AG08396 (cell line): ENCODE measurements at places on chromosomes 13 and 19.
A peak's percentile ranks its signal among the peaks of the same experiment; 100 is the strongest.

DNA sequence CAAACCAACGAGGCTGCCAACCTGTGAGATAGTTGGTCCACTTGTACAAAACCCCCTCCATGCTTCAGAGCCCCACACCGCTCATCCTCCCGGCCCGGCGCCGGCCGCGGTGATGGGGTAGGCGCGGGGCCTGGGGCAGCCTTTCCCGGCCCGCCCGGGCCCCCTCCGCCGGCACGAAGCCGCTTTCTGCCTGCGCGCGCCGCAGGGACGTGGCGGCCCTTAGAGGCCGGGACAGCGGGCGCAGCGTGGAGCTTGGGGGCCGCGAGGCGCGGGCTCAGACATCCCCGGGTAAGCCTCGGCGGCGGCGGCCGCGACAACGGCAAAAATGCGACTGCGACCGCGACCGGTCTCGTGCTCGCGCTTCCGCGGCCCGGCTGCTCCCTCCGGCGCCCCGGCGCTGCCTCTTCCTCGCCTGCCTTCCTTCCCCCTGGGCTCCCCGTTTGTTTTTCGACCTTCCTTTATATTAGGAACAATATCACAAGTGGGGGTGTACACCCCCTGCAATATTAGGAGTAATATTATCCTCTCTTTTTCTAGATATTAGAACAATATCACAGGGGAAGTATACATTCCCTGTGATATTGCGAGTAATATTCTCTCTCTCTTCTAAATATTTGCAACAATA is 53.9 kb upstream of the CEACAM21 start:
- no peak for DNase-seq

GRCh38 chr13:30421093-30422053 is 920 bp upstream of the UBE2L5 start:
- peak; percentile 86 for DNase-seq

- DNase-seq, result peak; percentile 66
Measured at GRCh38 chr19:48351341-48351752, 12.4 kb downstream of the TMEM143 start.

GRCh38 chr19:22519152-22519551 is 97.0 kb upstream of the ZNF98 start:
- DNase-seq, result no peak

GRCh38 chr19:30046522-30046921 is 104.5 kb downstream of the URI1 start:
- no peak for DNase-seq

DNA sequence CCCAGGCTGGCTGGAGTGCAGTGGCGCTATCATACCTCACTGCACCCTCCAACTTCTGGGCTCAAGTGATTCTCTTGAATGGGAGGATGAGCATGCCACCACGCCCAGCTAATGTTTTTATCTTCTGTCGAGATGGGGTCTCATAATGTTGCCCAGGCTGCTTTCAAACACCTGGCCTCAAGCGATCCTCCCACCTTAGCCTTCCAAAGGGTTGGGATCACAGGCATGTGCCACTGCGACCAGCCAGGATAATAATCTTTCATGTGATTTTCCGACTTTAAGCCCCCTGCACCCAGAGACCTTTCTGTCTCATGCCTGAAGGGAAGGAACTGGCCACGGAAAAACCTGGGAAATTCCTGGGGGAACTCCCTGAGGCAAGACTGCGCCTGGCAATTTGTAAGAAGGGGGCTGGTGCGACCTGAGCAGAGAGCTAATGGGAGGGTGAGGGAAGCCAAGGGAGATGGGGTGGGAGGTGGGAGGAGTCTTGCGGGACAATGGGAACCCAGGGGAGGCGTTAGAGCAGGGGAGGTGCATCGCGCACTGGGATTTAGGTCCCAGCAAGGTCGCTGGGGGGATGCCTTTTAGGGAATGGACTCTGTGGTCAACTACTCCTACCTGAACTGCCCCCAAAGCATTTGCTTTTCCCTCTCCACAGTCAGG is 1.2 kb upstream of the CCDC124 start:
- no peak for DNase-seq

GRCh38 chr19:14031719-14032480 is at the start of gene IL27RA:
IL27RA (plus strand) TSS chr19:14031762; CDS start chr19:14031873, 111 bp downstream.
- peak; percentile 67 for DNase-seq

DNA sequence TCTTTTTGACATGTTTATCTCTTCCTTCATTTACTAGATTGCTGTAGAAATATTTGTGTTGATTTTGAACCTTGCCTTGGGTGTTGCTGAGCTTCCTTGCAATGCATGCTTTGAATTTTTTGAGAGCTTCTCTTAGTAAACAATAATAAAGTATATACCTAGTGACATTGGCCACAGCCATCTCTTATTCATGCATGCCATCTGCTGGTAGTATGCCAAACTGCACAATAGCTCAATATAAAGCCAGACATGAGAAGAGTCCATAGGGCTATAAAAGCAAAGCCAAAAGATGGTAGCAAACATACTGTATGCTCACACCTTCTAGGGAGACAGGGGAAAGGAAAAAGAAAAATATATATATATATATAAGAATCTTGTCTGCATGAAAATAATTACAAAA is 18.9 kb upstream of the ZSCAN5A start:
- DNase-seq, result peak; percentile 55

- DNase-seq, result peak; percentile 62
Measured at GRCh38 chr19:54188215-54188871, 1.0 kb downstream of the MBOAT7 start.

GRCh38 chr13:56697011-56697410 is 443.7 kb upstream of the PRR20A start:
- DNase-seq, result no peak

GRCh38 chr19:1387684-1388636 is 4.3 kb downstream of the NDUFS7 start:
- no peak for DNase-seq

DNA sequence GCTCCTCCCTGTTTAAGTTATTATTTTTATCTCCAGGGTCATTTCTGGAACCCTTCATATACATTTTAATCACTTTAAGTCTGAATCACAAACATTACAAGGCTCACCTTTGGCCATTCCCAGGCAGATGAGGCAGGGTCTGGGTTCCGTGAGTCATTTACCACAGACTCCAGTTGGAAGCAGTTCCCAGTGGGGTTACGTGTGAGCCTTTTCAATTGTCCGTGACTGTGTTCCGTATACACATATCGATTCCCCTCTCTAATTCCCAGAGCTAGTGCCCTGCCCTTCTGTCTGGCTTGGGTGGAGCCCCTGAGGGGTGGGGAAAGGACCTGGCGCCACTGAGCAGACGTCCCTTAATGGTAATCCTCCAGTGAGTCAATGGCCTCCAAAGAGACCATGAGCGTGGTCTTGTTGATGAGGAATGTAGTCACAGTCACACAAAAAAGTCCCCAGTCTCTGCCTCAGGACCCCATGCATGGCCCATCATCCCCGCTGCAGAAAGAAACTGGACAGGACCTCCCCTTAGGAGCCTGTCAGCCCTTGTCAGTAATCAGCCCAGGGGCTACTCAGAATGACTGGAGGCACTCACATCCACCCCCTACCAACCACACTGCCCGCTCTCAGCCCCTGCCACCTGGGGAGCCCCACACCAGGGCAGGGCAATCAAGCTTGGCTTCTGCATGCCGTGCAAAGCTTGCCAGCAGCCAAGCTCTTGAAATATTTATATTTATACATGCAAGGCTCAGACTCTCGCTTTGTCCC is 144.4 kb downstream of the ZIC5 start:
- no peak for DNase-seq

- peak; percentile 79 for DNase-seq
Measured at GRCh38 chr19:19259741-19260140, 13.4 kb downstream of the TM6SF2 start.

DNA sequence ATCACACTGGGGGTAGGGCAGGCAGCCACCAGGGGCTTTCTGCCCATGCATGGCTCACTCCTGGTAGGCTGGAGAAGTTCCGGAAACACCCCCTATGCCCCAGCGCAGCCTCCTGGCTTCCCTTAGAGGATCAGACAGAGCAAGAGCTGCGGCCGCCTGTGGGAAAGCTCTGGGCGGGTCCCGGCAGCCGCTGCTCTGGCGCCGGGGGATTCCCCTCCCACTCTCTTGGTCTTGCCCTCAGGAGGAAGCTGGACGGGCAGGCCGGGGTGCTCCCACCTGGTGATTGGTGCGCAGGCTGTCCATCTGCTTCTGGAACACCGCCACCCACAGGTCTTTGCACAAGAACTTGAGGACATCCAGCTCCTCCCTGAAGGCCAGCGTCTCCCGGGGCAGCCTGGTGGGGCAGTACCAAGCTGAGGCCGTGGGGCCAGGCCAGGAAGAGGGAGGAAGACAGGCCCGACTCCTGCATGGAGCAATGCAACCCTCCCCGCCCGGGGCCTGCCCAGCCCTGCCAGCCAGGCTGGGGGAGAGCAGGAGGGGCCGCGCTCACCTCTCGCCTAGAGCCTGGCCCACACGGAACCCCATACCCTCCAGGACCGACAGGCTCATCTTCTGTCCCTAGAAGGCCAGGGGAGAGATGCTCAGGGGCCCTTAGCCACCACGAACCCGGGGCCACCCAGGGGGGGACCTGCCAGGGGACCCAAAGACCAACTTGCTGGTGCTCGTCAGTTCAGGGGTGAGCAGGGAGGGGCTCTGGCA is 4.0 kb upstream of the NKPD1 start:
- no peak for DNase-seq

DNA sequence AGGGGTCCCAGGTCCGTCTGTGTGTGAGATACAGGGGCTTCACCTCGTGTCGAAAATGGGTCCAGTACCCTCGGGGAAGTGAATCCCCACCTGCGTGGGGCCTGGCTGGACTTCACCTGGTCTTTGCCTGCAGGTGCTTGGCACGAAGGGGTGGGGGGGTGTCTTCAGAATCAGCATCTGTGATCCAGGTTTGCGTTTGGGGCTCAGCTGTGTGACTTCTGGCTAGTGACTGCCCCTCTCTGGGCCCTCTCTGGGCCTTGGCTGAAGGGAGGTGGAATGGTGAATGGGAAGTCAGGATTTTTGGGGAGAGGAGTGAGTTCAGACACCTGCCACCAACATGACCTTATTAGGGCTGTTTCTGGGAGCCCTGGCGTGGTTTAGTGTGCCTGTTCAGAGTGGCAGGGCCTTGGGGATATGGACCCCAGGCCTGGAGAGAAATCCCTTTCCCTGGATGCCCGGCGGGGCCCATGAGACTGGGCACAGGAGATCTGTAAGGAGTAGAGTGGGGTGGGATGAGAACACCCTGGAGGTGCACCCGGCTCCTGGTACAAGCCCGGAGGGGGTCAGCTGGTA is 2.7 kb downstream of the CELF5 start:
- peak; percentile 26 for DNase-seq

DNA sequence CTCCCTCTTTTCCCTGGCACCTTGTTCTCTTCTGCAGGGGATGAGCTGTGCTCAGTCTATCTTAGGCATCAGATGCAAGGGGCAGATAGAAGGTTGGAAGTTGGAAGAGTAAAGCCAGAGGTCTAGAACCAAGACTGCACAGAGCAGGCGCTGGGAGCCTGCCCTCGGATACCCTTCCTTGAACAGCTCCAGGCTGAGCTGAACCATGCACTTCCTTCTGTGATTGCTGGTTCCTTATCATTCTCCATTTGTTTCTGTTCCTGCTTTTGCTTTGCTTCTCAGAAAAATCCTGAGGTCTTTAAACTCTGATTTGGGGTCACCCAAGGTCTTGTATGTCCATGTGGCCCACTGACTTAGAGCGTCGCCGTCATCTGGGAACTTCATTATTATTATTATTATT is 36.3 kb downstream of the ARHGEF18 start:
- no peak for DNase-seq

- DNase-seq, result no peak
Measured at GRCh38 chr13:112634102-112634501, 46.1 kb upstream of the TUBGCP3 start.

GRCh38 chr13:94394723-94395122 is 84.8 kb downstream of the DCT start:
- DNase-seq, result no peak

DNA sequence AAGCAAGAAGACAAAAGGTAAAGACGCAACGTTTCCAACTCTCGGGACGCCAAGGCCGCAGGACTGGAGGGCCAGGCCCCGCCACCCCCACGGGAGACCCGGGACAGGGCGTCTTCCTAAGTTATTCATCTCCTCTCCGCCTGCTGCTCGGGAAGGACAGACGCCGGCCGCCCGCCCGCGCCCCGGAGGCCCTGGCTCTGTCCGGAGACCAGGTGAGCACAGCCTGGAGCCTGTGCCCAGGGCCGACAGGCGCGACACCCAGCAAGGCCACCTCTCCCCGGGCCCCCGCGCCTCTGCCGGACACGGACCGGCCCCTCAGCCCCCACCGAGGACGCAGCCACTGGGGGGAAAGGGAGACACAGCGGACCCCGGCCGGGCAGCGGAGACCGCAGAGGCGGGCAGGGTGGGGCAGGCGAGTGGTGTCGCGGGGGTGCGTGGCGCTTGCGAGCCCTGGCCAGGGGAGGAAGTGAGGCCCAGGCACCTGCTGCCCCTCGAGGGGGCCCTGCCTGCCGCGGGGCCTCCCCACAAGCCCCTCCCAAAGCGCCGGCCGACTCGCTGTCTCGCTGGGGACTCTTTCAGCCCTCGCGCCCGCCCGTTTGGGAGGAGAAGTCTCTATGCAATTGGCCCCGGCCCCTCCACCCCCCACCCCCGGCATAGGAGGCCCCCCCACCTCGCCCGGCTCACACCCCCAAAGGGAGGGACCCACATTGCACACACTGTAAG is 17.2 kb downstream of the SMIM24 start:
- no peak for DNase-seq

DNA sequence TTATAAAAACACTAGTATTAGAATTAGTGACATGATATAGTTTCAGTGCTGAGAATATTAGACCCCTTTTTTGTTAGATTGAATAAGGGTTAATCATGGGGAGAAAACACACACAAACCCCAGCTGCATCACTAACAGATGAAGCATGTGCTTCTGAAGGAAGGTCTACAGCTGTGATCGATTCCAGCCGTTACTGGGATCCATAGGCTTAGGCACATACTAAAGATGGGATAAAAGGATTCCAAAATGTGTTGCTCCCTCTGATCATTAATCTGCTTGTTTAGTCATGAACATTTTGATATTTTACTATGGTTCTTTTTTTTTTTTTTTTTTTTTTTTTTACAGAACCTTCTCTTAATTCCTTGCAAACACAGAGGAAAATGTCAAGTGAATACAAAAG is 1591.3 kb downstream of the EFNB2 start:
- DNase-seq, result no peak

DNA sequence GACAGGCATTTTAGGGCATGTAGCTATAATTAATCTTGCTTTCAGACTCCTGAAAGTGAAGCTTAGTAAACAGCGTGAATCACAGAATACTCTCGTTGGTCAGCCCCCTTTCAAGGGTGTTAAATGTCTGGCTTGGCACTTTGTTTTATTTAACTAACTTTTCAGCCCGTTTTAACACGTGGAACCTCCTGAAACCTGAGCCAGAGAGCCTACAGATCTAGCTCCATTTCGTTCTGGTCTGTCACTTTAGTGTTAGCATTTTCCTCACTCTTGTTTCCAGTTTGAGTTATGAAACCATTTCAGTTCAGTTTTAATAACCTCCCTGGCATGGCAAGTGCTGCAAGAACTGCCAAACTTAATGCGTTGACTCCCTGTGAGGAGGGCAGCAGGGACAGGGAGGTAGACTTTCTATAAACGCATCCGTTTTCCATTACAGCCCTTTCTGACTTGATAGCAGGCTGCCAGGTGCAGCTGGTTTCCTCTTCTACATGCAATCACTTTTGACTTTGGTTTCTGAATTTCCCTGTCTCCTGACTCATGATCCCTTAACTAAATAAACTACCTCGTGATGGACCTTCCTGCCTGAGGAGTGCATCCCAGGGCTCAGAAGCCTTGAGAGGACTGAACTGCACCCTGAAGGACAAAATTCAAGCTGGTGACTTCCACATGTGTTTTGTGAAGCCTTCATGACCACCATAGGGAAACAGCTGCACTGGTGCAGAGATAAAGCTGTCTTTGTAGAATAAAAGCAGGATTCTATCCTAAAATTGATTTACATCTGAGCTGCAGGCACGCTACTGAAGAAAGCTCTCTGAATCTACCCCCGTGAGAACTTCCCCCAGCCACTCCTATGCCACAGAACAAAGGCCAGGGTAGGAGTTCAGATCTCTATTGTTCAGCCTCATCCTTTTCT is 192.6 kb downstream of the DLEU7 start:
- no peak for DNase-seq
